ENCODE measurements at places on chromosomes 3 and 15. TPM values are rescaled to one million over a fixed set of nuclear protein-coding genes. Genes with fewer than 3 reads are reported as not detected.

The LRRK1 gene
- total RNA-seq, result 7.1 TPM

The IL16 gene
- 8.9 TPM for total RNA-seq

The CASR gene
- under 0.01 TPM for total RNA-seq

The PGBD4 gene
- total RNA-seq, result 1.3 TPM

The PIGB gene
- 5.3 TPM for total RNA-seq

The APBA2 gene
- total RNA-seq, result 1.5 TPM

The DNAH12 gene
- not detected for total RNA-seq

The COL6A5 gene
- total RNA-seq, result not detected

The IL17RE gene
- 1.8 TPM for total RNA-seq

The CHRD gene
- 13.3 TPM for total RNA-seq

The EPHB3 gene
- 2.5 TPM for total RNA-seq

The ESYT3 gene
- 17.5 TPM for total RNA-seq

The ADGRG7 gene
- not detected for total RNA-seq

The C2CD4A gene
- not detected for total RNA-seq

The SH3GL3 gene
- not detected for total RNA-seq

The COL6A6 gene
- total RNA-seq, result not detected

The TUSC7 gene
- not detected for total RNA-seq

The TMEM266 gene
- total RNA-seq, result not detected

The HIGD2B gene
- not detected for total RNA-seq

The RETNLB gene
- not detected for total RNA-seq

The AP2M1 gene
- 220 TPM for total RNA-seq

The GLDN gene
- total RNA-seq, result 5.5 TPM

The ARHGEF26 gene
- 92.8 TPM for total RNA-seq

The RGMA gene
- 21.8 TPM for total RNA-seq

The TRIM42 gene
- total RNA-seq, result not detected

The ST3GAL6 gene
- total RNA-seq, result 10.5 TPM

The ACKR2 gene
- 8.6 TPM for total RNA-seq

The ITGB5 gene
- total RNA-seq, result 89.2 TPM

The CPN2 gene
- total RNA-seq, result not detected

The FILIP1L gene
- 88.1 TPM for total RNA-seq

The TMCO5A gene
- total RNA-seq, result not detected

The ROBO1 gene
- 32.4 TPM for total RNA-seq

The SYNPR gene
- 0.16 TPM for total RNA-seq

The CLRN1 gene
- total RNA-seq, result not detected

Measured in sigmoid colon (tissue), 7 donors.